Stimulated activated CD8-positive, alpha-beta memory T cell treated with anti-CD3 and anti-CD28 coated beads, Interleukin-15, amount 100 ng/mL, for 4 hours (primary cell): ENCODE measurements at places on chromosomes 2 and 18.

- no peak for DNase-seq
These were observed 202.9 kb downstream of the FBXO15 start for GRCh38 chr18:73944715-73945114.

DNA sequence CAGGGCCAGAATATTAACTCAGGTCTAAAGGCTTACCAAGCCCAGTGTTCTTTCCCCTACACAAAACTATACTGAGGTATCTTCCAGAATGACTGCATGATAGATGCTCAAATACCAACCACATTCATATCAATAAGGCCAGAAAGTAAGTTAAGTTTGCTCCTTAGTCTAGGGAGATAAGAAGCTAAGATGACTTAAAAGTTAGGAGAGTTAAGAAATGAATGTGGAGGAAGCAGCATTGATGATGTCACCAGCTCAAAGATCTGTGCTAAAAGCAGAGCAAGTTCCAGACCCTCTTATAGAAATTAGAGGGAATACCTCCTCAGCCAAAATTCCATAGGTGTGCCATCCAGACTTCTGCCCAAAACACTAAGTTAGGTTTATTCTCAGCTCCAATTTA is 6.1 kb downstream of the PPP4R1 start:
- DNase-seq, result no peak

GRCh38 chr2:70141212-70141901 is 49.5 kb downstream of the C2orf42 start:
- DNase-seq, result no peak

- DNase-seq, result no peak
These were observed 122.1 kb downstream of the TMEM247 start for GRCh38 chr2:46601328-46601963.

DNA sequence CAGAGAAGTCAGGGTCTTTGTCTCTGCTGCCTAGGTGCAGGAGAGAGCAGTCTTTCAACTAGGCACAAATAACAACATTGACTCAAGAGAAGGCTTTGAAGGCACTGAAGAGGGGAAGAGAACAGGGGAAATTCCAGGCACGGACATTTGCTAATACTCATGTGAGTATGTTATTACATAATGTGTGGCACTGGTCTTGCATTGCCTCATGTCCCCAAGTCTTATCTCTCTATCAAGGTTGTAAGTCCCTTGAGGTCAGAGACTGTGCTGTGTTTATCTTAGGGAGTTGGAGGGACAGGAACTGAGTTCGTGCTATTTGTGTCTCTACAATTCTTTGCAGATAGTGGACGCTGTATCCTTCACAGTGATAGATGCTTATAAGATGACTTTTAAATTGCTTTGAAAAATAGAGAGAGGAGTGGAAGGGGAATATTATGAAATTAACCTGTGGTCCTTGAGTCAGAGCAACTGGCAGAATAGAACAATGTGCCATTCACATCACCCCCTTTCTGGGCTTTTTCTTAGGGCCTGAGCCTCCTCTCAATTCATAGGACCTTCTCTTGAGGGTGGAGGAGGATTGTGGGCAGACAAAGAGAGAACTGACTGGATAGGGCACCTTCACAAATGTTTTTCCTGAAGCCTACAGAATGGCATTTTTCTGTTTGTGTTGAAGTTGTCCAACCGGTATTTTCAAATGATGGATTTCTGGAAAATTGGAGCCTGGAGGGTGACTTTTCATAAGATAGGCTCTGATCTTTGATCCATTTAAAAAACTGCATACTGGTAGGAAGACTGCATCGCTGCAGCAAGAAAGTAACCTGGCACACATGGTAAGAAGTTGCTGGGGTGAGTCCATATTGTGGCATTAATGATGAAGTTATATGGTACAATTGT is 96.6 kb upstream of the CXCR4 start:
- DNase-seq, result no peak

GRCh38 chr2:113081488-113082210 is 13.9 kb downstream of the IL1F10 start:
- DNase-seq, result no peak

DNA sequence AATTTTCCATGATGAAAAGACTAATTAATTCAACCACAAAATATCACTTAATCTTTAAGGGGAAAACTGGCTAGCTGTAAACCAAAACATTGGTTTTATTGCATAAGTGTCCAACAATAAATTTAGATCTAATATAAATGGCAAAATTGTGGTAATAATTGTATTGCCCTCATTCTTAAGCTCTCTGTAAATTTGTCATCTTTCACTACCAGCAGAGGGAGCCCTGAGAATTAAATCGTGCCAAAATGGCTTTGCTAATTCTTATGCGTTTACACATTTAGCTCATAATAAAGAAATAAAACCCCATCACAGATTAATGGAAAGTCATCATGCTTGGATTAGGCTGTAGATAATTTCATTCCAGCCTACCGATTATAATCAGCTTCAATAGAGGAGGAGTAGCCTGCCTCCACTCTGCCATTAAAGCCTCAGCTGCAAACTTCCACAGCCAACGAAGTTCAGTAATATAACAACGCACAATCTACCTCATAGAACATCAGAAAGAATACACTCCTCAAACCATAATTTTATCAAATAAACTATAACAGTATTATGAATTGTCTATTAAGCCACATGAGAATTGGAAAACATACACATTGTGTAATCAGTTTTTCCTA is 70.0 kb upstream of the ATP5MC3 start:
- DNase-seq, result no peak

DNA sequence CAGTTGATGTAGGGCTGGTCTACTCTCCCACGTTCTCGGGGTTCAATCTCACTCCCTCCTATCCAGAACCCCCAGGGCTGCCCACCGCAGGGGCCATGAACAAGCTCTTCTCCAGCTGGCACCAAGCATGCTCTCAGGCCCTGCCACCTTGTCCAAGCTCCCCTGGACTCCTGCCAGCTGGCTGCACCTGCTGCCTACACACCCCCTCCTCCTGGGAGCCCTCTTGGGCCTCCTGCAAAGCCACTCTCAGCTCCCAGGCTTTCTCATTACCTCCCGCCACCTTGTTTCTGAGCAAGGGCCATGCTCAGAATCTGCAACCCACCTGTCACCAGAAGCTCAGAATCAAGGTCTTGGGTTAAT is 56.0 kb downstream of the HDAC4 start:
- no peak for DNase-seq

DNA sequence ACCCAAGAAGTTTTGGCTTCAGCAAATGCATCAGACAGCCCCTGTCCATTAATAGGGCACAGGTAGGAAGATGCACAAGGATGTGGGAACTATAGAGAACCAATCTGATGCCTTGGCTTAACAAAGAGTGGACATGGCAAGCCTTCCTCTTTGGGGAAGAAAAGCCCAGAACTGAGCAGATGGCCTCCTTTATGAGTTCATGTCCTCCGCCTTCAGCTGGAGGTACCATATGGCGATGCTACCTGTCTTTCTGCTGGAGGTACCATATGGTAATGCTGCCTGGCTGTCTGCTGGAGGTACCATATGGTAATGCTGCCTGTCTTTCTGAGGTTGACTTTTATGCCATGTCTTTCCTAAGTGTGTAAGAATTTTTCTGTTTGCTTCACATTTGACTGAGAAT is 6.0 kb downstream of the RETREG2 start:
- no peak for DNase-seq

GRCh38 chr2:38099099-38100028 is 23.4 kb upstream of the CYP1B1 start:
- no peak for DNase-seq
